ENCODE measurements at places on chromosomes 4 and X.

DNA sequence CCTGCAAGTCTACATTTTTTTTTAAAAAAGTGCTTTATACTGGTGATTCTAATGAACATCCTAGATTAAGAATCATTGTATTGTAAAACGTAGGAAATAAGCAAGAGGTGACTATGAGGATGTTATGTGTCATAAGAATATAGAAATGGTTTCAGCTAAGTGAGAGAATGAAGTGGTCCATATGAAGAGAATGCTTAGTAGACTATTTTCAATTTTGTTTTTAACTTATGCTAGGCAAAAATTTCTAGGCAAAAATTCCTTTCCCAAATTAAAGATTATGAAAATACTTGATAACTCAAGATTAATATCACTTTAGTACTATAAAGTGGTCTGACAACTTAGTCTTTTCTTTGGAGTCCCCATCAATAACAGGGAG, 825 bp downstream of the DYNLT3 start:
- no peak for DNase-seq

GRCh38 chr4:140704392-140704960, 51.7 kb downstream of the TBC1D9 start:
- DNase-seq, result no peak

DNA sequence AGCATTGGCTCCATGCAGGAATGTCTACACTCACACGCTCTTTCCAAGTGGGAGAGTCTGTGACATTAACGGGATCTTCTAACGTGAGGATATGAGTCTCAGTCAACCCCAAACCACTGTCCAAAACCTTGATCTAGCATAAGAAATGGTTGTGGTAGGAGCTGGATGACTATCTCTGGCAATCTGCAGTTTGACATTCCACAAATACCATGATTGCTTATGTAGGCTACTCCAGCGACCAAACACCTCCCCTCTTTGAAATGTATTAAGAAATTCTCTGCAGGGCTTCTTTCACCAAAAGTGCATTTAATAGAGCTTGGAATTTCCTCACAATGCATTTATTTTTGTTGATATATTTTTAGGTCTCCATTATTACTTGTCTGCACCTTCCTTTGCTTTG, 14.1 kb upstream of the STX18 start:
- peak; percentile 95 for DNase-seq

DNA sequence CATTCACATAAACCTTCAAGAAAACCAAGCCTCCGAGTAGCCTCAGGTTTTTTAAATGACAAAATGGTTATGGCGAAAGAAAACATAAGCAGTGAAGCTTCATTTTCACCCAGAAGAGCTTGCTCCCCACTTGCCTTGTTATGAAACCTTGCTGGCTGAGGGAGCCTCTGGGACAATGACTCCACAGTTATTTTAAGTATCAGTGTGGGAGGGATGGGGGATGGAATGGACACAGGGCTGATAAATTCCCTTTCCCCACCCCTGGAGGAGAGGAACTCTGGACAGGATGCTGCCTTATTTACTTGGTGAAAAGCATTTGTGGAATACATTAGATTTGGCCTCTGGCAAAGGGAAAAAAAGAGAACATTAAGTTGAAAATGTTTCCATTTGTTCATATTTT, 220.7 kb upstream of the CNKSR2 start:
- DNase-seq, result peak; percentile 32

DNA sequence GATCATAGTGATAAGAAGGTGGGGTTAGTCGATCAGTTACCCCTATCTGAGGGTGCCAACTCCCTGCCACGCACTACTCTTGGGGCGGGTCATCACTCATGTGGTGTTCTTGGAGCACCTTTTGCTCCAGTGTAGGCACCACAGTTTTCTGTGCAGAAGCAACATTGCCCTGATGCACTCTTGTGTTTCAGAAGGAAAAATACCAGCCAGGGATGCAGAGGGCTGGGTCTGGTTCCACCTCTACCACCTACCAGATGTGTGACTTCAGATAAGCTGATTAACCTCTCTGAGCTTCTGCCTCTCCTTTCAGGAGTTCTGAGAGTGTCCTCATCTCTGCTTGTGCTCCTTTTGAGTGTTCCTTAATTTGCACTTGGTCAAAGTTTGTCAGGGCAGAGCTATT, 29.9 kb upstream of the PROM1 start:
- no peak for DNase-seq

- DNase-seq, result no peak
Measured at GRCh38 chr4:114866901-114867670, 246.3 kb downstream of the NDST4 start.

All from fibroblast of skin of scalp (primary cell).